ENCODE measurements at places on chromosomes 16 and 17. TPM values are rescaled to one million over a fixed set of nuclear protein-coding genes. Genes with fewer than 3 reads are reported as not detected.
A peak's percentile ranks its signal among the peaks of the same experiment; 100 is the strongest.

DNA sequence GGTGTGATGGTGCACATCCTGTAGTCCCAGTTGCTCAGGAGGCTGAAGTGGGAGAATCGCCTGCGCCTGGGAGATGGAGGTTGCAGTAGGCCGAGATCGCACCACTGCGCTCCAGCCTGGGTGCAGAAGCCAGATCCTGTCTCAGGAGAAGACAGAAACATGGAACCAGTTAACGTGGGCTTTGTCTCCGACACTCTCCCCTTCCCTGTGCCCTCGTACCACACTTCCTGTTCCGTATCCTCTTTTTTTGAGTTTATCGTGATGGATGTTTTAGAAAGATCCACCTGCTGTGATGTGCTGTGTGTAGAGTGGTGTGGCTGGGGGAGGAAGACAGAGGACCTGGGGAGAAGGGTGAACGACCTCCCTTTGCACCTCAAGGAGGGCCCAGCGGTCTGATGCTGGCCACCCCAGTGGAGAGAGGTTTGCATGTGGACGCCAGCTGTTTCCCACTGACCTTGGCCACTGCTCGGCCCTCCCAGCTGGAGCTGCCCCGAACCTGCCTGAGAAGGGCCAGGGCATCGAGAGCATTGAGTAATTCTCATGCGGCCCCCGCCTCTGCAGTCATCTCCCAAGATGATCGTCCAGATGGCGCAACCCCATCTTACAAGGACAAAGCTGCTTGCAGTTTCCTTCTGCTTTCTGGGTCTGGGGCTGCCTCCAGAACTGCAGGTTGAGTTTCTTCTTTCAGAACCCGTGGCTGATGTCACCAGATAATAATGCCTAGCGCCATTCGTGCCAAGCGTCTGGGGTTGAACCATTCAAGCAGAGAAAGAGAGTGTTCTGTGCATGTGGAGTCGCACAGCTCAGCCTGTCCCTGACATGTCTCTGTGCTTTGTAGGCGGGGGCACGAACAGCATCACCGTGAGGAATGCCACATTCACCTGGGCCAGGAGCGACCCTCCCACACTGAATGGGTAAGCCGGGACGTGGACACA, 126.3 kb downstream of the ABCC1 start:
- peak; percentile 68 for DNase-seq

Gene OMG
- total RNA-seq = not detected

GRCh38 chr17:75342996-75343395, 53.8 kb upstream of the SLC25A19 start:
- no peak for DNase-seq

Gene LDHD
- 17.6 TPM for total RNA-seq

DNA sequence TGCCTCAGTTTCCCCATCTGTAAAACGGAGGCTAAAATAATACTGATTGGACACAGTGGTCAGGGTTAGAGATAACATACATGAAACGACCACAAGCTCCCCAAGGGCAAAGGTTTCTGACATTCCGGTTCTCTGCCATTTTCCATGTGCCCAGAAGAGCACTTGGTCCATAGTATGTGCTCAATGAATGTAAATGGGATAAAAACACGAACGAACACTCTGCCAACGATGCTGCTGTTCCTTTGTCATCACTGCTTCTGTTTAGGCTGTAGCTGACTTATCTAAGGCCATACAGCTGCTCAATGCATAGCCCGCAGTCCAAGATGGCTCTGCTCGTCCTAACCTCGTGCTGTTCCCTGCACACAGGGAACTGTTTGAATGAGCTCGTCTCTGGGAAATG, 102.0 kb downstream of the RMI2 start:
- no peak for DNase-seq

Gene SPG7
- 242 TPM for total RNA-seq

DNA sequence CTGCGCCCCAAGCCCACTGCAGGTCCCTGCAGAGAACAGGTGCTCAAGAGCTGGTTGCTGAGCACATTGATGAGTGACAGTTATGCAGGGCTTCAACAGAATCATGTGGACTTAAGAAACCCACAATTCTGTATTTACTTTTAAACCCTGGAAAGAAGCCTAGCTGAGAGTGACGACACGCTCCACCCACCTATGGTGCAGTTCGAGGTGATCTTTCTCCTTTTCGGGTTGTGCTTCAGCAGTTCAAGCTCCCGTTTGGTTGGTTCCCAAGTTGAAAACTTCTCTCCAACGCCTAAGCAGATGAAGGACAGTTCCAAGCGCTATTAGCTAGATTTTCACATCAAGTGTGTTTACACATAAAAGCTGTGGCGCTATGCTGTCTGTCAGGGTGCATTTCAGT, 23.9 kb downstream of the USP22 start:
- DNase-seq = no peak

GRCh38 chr17:69575346-69575761, 160.9 kb downstream of the MAP2K6 start:
- no peak for DNase-seq

DNA sequence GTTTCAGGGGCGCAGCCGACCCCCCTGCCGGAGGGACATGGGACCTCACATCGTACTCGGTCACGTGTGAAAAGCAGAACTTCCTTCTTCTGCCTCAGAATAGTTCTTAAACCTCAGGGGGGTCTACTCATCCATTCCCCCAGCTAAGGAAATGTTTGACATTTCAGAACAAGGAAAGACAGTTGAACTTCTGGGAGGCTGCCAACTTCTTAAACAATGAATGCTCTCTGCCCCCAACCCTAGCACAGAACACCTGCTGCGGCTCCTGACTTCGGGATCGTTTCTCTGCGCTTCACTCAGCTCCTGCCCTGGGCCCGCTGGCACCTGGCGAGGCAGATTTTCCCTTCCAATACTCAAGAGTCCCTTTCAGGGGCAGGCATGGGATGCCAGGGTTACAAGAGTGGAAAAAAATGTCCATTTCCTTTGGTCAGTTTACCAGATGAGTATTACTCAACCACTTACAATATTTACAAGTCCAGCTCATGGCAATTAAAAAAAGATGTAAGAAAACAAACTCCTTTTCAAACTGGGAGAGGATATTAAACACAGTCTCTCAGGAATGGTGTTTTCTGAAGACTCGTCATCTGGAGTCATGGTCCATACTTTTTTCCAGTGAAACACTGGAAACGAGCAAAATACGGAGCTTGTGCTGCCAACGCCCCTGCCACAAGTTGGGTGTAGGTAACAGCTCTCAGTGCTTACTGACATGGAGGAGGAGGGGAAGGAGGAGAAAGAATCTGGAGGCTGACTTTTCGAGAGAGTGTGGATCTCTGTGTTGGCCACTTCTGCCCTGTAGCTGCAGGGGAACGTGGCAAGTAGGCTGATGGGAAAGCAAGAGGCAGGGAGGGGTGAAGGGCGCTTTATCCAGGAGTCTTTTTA, 235.7 kb downstream of the NTN1 start:
- DNase-seq = no peak

DNA sequence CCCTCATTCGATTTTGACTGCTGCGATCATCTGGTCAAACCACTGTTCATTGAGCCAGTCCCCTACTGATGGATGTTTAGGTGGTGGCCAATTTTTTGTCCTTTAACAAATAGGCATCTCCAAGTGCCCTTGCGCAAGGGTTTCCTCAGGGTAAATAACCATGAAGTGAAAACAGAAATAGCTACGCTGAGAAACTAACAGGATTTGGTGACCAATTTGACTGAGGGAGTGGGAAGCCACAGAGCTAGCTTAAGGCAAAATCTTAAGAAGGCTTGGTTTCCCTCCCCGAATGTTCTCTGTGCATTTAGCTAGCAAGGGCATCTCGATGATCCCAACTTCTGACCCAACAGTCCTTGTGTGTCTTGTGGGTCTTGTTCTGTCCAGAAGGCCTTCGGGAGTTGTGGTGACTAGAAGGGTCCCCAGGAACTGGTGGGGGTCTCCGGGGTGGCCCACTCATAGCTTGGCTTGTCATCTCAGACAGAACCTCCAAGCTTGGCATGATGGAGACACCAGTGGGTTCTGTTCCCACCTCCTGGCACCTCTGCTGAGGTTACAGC, 117.2 kb downstream of the SOCS1 start:
- peak; percentile 13 for DNase-seq

- DNase-seq = no peak
Observed at GRCh38 chr17:49107211-49107557, 25.4 kb upstream of the B4GALNT2 start.

DNA sequence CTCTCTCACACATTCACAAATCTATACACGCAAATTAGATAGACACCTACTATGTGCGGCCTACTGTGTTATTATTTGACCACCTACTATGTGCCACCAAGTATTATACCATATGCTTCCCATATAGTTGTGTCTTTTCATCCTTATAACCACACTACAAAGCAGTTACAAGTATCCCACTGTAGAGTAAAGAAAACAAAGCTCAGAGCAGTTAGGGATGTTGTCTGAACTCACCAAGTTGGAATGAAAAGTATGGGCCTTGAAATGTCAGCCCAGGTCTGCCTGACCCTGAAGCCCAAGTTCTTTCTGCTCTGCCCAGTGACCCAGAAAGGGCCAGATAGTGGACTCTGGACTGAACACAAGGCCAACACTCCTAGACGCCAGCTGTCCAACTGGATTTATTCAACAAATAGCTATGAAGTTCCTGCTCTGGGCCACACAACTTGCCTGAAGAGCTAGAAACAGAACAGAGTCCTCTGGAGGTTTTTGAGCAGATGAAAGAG, 8.5 kb downstream of the KRT37 start:
- no peak for DNase-seq

Gene RNF112
- total RNA-seq = 2.1 TPM

DNA sequence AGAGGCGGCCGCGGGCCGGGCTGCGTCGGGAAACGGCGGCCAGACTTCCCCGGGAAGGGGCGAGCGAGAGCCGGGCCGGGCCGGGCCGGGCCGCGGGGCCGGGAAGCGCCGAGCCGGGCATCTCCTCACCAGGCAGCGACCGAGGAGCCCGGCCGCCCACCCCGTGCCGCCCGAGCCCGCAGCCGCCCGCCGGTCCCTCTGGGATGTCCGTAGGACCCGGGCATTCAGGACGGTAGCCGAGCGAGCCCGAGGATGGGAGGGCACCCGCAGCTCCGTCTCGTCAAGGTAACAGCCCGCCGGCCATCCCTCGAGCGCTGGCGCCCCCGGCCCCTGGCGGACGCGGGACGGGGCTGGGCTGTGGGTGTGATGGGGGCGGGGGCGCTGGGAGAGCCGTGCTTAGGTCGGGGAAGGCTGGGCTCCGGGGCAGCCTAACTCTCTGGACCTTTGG, at the start of gene CRHR1:
Gene CRHR1 (plus strand): TSS at position 28 of the 448 bp plus-strand sequence. CDS start 225 bp downstream, at position 253.
- no peak for DNase-seq

GRCh38 chr17:66541461-66542128, 239.2 kb downstream of the PRKCA start:
- DNase-seq = no peak

DNA sequence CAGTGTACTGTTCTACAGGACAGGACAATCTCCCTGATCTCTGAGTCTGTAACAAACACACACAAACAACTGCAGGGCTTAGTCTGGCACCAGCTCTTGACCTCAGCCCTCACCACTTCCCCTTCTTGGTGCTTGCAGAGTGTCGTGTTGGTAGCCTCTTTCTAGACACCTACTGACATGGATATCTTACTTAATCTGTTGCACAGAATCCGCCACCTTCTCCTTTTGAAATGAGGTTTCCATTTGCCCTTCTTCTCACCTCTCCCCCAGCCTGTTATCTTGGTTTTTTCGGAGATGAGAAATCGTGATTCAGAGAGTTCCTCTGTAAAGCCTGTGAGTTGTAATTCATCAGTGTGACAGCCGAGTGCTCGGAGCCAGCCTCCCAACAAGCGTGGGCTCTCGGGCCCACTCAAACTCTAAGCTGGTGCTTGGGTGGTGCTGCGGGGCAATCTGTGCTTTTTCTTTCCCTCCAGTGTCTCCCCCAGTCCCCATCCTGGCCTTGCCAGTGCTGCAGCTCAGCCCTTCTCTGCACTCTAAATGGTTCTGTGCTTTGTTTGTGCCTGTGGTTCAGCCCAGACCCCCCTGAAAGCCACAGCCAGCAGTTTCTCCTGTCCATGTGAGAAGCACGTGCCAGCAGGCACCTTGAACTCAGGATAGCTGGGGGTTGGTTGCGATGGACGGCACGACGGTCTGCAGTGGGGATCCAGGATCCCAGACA, 28.1 kb downstream of the KIAA0513 start:
- DNase-seq = peak; percentile 92
